ENCODE measurements at places on chromosomes 2 and 18. TPM values are rescaled to one million over a fixed set of nuclear protein-coding genes. Genes with fewer than 3 reads are reported as not detected.
A peak's percentile ranks its signal among the peaks of the same experiment; 100 is the strongest.

- DNase-seq = peak; percentile 94
Observed at GRCh38 chr2:230865766-230866755, 1.3 kb downstream of the ITM2C start.

GRCh38 chr2:121502781-121503180 lies 27.9 kb upstream of the RNU4ATAC start:
- no peak for DNase-seq

- peak; percentile 27 for DNase-seq
Observed at GRCh38 chr2:200810252-200810997, 1.3 kb upstream of the BZW1 start.

Gene DSC2
- 261 TPM for total RNA-seq

- DNase-seq = no peak
Observed at GRCh38 chr2:171087547-171087946, 73.1 kb downstream of the TLK1 start.

- DNase-seq = no peak
Observed at GRCh38 chr18:14970027-14970426, 222.1 kb downstream of the ANKRD30B start.

GRCh38 chr2:237351046-237351445 lies 62.9 kb downstream of the COL6A3 start:
- no peak for DNase-seq

Gene SERPINB13
- not detected for total RNA-seq

Gene ZNF892
- 1.9 TPM for total RNA-seq

DNA sequence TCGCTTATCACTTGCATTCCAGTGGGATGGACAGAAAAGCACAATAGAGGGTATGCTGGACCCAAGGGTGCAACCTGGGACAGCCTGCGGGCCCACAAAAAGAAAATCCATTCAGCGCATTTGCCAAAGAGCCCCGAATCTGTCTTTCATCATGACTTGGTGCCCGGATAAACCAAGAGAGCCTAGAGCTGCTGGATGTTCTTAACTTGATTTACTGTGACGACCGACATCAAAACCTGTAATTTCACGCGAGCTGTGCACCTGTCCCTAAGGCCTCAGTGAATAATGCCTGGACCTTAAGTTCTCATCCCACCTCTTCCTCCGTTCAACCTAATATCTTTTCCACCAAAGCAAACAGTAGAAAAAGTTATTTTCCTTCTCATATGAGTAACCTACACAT lies 115.5 kb upstream of the ACKR3 start:
- DNase-seq = no peak

DNA sequence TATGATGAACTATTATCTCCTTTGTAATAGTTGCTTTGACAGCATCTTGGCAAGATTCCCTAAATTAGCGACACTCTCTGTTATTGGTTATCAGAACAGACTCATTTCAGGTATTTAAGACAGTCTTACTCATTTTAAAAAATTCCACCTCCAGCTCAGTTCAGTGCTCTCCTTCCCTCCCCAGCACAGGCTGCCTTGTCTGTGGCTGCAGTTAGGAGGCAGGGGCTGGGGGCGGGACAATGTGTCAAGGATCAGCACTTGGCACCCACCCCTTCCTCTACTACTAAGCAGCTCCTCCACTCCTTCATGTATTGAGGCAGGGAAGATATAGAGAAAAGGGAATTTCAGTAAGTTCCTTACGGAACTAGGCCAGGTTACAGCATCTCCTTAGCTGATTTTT lies 85.0 kb downstream of the VSNL1 start:
- DNase-seq = no peak

DNA sequence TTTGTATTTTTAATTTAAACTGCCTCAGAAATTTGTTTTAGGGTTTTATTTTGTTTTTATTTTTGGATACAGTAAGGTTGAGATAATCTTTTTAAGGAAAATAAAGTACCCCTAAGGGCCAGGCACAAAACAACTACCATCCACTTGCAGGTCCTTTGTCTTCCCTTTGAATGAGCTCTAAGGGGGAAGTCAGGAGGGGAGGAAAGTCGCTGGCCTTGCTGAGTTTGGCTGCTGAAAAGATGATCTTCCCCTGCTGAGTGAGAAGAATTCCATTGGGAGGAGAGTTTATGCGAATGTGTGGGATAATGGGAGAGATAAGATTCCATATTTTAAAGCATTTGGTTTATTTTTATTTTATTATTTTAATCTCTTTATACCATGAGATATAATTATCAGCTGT lies 100.7 kb downstream of the ARHGAP15 start:
- DNase-seq = no peak

Gene PRSS56
- not detected for total RNA-seq

DNA sequence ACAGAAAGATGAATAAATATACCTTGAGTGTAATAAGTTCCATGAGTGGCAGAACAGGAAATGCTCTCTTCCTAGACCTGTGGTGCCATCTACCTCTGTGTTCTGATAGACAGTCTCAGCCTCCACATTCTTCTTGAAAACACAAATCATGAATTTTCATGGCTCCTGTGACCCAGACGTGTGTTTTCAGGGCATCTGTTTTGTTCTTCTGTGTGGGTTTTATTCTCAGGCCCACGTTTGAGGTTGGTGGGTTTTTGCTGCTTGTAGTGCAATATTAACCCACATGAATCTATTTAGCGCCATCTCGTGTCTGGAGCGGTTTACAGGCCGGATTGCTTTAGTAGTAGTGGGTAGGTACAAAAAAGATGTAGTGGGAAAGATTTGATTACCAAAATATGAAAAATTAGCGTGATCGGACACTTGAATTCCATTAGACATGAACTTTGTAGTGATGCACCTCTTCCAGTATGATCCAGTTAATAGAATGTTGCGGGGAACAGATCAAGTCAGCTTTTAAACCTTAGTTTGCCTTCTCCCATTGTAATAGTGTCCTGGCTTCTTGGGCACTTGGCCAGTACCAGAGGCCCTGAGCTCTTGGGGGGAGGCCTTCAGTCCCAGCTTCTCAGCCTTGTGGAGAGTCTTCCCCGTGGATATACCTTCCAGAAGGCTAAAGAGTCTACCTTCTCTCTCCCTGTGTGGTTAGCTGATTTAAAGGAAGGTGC lies 256.5 kb downstream of the TPGS2 start:
- peak; percentile 47 for DNase-seq
